Sigmoid colon (tissue), 7 donors: ENCODE measurements at places on chromosomes 16 and 17.

DNA sequence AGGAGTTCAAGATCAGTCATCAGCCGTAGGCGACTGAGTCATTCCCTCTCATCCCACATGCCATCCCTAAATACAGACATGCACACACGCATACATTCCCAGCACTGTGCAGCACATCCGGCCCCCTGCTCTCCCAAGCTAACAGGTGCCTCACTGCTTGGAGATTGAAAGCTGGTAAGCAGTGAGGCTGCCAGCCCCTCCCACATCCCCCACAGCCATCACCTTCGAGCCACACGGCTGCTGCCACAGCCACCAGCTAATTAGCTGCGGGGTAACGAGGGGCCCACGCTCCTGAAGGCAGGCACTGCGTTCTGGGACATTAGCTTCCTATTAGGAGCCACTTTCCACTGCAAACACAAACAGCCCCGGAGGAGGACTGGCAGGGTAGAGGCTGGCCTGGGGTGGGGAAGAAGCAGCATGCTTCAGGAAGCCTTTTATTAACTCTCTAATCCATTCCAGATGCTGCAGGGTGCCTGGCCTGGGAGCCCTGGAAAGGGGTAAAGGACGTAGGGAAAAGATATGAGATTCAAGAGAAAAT, 179.6 kb downstream of the CCT6B start:
- no peak for DNase-seq

GRCh38 chr17:10871914-10872313, 34.0 kb upstream of the PIRT start:
- DNase-seq = no peak

- no peak for DNase-seq
Measured at GRCh38 chr16:55663765-55664677, 8.2 kb downstream of the SLC6A2 start.

DNA sequence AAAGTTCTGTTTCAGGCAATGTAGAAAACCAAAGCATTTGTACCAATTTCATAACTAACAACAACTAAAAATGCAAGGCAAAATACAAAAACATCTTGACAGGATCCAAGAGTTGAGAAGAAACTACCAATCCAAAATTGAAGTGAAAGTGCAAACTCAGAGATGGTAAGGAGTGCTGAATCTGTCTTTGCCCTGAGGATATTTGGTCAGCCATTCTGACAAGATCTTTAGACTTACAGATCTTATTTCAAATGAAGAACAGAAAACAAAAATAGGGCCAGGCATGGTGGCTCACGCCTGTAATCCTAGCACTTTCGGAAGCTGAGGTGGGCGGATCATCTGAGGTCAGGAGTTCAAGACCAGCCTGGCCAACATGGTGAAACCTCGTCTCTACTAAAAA, 412.8 kb downstream of the ZFHX3 start:
- no peak for DNase-seq

DNA sequence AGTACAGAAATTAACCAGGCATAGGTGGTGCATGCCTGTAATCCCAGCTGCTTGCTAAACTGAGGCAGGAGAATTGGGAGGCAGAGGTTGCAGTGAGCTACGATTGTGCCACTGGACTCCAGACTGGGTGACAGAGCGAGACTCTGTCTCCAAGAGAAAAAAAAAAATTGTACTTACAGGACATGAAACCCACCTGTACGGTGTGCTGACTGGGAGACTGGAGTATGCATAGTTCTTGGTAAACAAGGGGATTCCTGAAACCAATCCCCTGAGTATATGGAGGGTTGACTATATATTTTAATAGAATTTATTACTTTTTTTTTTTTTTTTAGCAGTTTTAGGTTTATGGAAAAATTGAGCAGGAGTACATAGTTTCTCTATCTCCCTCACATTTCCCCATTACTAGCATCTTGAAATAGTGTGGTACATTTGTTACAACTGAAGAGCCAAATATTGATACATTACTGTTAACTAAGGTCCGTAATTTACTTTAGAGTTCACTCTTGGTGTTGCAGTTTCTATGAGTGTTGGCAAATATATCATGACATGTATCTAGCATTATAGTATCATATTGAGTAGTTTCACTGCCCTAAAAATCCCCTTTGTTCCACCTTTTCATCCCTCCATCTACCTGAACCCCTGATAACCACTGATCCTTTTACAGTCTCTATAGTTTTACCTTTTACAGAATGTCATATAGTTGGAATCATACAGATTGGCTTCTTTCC, 19.3 kb downstream of the TENT4B start:
- no peak for DNase-seq
